ENCODE measurements at places on chromosomes 3 and 15. TPM values are rescaled to one million over a fixed set of nuclear protein-coding genes. Genes with fewer than 3 reads are reported as not detected.

KLHL40 gene
- not detected for total RNA-seq

SPINT1 gene
- 7.8 TPM for total RNA-seq

GRCh38 chr3:33380653-33381052 is 59.6 kb downstream of the UBP1 start:
- H3K4me3 ChIP-seq: no peak overlapping the region
- no peaks in the 10 kb centered on the region for H3K27me3 ChIP-seq
- H3K36me3 ChIP-seq: no peaks in the 10 kb centered on the region
- H3K27ac ChIP-seq: no peak overlapping the region

DNA sequence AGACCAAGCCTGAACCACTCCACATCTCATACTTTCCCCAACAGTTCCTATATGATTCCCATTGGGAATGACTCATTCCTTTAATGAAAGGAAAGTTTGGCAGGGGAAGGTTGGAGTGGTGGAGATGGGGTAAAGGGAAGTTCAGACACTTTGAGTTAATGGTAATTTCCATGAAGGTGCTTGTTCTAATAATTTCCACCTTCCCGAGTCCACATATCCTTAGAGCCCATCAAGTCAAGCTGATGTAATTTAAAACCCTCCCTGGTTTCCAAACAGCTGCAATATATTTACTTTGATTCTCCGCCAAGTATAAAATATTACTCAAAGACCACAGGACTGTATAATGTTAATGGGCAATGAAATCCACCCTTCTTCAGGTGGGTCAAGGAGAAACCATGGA is 95.0 kb upstream of the GALNT15 start:
- no peaks in the 10 kb centered on the region for H3K27me3 ChIP-seq
- no peak overlapping the region for H3K4me3 ChIP-seq
- H3K4me1 ChIP-seq: peaks cover 15% of the 10 kb centered on the region
- no peak overlapping the region for H3K27ac ChIP-seq
- H3K36me3 ChIP-seq: no peaks in the 10 kb centered on the region

GRCh38 chr15:75029378-75030022 is 6.1 kb downstream of the PPCDC start:
- H3K4me1 ChIP-seq: peaks cover 9% of the 10 kb centered on the region
- no peaks in the 10 kb centered on the region for H3K27me3 ChIP-seq
- no peaks in the 10 kb centered on the region for H3K36me3 ChIP-seq

GRCh38 chr3:52091586-52092270 is 35.4 kb upstream of the DUSP7 start:
- no peaks in the 10 kb centered on the region for H3K36me3 ChIP-seq
- peak overlapping the region; percentile 85 for H3K27ac ChIP-seq
- DNase-seq: peak; percentile 72
- H3K4me1 ChIP-seq: peaks cover 45% of the 10 kb centered on the region
- H3K27me3 ChIP-seq: no peaks in the 10 kb centered on the region
